H7 (cell line): ENCODE measurements at places on chromosomes 5 and 9. TPM values are rescaled to one million over a fixed set of nuclear protein-coding genes. Genes with fewer than 3 reads are reported as not detected.

The MYMK gene
- not detected in 2 replicates for total RNA-seq

The FOXD4 gene
- 0.26 TPM in 1 of 2 replicates, not detected in the other for total RNA-seq

The CDH10 gene
- 0.33 and 0.55 TPM in 2 replicates for total RNA-seq

The CCL27 gene
- 0.10 and 0.41 TPM in 2 replicates for total RNA-seq

The CCL21 gene
- total RNA-seq: not detected in 2 replicates

The CDX1 gene
- 0.62 TPM in 1 of 2 replicates, not detected in the other for total RNA-seq

The CCNJL gene
- 17.8 and 20.9 TPM in 2 replicates for total RNA-seq

GRCh38 chr9:134203224-134203623, 38.9 kb upstream of the RNU6ATAC start:
- DNase-seq: no peak

DNA sequence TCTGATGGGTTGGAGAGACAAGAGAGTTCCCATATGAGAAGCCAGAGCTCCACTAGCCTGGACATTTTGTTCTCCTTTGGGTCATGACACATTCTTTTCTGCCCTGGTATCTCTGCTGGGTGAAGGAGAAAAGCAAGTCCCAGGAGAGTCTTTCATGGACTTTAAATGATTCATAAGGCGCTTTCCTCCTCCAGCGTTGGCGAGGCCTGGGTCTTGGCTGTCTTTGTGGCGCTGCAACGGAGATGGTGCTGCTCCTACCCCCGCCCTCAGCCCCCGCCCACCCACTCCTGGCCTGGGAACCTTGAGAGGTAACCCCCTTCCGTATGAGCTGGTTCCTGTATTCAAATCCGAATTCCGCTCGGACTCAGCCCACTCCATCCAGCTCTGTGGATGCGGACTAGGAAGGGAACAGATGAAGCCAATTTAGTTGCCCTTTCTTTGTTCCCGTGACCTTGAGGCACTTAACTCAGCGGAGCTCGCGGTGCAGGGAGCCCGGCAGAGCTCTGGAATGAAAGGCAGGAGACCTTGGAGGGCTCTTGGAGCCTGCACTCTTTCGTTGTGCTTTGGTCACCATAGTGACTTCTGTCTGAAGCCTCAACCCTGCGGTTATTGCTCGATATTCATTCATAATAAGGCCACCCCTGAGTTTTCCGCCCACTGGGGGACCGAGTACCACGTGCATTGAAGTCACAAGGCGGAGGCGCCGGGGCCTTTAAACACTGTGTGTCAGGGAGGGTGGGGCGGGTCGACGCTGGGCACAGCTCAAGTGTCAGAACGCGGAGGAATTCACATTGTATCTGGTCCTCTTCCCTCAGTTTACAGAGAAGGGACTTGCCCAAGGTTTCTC, 14.0 kb upstream of the PWWP2A start:
- DNase-seq: peak; percentile 87

- peak; percentile 52 for DNase-seq
Measured at GRCh38 chr9:95494416-95495371, 22.1 kb downstream of the PTCH1 start.

- DNase-seq: no peak
Measured at GRCh38 chr5:128613766-128614165, 75.7 kb upstream of the FBN2 start.

GRCh38 chr9:128107468-128108268, 19.9 kb downstream of the PTGES2 start:
- peak; percentile 39 for DNase-seq

DNA sequence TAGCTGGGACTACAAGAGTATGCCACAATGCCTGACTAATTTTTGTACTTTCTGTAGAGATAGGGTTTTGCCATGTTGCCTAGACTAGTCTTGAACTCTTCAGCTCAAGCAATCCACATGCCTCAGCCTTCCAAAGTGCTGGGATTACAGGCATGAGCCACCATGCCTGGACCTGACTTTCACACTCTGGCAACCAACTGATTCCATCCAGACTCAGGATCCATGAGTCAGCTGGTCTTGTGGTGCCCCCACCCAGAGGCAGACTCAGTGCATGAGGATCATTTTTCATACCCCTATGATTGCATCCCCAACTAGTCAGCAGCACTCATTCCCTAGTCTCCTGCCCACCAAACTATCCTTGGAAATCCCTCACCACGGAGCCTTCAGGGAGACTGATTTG, 375.9 kb downstream of the ANXA1 start:
- no peak for DNase-seq

DNA sequence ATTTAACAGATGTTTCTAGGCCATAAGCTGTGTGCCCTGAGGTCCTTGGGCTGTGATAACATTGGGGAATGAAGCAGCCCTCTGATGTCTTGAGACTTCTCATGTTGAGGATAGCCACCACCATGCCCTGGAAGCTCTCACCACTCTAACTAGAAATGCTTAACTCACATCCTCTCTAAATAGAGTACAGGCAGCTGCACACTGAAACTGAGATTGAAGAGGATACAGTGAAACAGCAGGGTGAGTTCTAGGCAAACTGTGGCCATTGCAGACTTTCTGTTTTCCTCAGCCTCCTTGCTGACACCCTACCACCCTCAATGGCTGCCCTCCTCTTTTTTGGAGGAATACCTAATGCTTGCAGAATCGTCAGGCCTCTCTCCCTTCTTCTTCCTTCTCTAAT, 22.4 kb downstream of the UTP15 start:
- no peak for DNase-seq

DNA sequence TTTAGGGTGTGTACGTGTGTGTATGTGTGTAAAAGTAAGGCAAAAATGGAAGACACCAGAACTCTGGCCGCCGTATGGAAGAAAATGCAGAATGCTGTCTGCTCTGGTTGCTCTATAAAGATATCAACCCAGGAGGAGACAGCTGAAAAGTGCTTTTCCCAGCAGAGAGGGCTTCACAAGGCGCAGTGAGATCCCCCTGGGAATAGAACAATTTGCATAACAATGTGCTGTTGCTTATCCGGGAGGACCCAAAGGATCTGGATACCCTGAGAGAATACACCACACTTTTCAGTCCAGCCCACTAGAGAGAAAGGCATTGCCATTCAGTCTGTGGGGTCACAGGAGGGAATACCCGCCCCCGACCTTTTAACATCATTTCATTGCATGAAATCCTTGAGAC, 230.6 kb downstream of the EBF1 start:
- peak; percentile 36 for DNase-seq

DNA sequence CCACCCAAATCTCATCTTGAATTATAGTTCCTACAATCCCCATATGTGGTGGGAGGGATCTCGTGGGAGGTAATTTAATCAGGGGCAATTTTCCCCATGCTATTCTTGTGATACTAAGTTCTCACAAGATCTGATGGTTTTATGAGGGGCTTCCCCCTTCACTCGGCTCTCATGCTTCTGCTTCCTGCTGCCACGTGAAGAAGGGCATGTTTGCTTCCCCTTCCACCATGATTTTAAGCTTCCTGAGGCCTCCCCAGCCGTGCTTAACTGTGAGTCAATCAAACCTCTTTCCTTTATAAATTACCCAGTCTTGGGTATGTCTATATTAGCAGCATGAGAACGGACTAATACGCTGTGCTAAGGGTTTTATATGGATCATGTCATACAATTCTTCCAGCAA, 72.3 kb downstream of the TLE4 start:
- no peak for DNase-seq

- DNase-seq: no peak
Measured at GRCh38 chr5:9188956-9189355, 356.9 kb downstream of the SEMA5A start.

GRCh38 chr9:133246991-133247390, 28.0 kb downstream of the ABO start:
- DNase-seq: peak; percentile 26

DNA sequence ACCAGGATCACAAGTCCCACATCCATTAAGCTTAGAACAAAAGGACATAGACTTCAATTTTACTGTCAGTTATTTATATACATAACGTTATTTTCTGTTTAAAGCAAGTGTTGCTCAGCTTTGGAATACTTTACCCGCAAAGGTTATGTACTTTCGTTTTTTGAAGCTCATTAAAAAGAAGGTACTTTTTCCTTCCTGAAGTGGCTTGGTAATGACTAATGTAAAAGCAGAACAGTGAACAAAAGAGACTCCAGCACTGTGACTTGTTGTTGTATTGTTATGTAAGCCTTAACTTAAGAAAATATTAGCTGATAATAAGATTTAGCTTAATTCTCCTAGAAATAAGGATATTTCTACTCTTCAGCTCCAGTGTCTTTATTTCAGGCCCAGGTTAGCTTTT, 97.3 kb upstream of the SLCO6A1 start:
- no peak for DNase-seq

DNA sequence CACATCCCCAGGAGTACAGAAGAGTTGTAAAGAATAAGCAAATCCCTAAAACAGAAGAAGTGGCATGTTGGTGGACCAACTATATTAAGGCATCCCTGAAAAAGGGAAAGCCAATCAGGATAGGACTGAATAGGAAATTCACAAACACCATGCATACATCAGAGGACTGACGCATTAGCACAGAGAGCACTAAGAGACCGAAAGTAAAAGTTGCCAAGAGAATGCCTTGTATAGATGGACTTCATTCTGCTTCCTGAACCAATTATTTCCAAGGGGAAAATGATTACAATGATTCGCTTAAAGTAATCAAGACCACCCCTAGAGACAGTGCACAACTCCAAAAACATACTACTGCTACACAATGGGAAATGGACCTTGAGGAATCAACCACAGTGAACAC, 33.5 kb downstream of the SHC3 start:
- DNase-seq: no peak

DNA sequence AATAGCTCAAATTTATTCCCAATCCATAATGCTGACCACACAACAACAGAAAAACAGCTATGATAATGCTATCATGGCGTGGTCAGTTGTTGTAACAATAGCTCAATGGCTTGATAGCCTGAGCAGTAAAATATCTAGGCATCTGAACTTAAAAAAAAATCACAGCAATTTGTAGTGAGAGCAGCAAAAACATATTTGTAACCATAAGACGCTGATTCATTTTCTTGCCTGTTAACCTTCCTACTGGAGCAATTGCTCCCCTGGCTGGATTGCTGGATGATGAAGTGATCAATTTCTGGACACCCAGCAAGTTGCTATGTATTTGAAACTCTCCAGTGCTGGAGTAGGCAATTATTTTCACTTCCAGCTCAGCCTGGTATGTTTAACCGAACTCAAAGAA, 115.1 kb downstream of the PCSK1 start:
- DNase-seq: no peak

- DNase-seq: peak; percentile 77
Measured at GRCh38 chr9:136333486-136333885, 6.1 kb downstream of the GPSM1 start.

- no peak for DNase-seq
Measured at GRCh38 chr5:73865315-73865714, 239.3 kb downstream of the ARHGEF28 start.

- DNase-seq: no peak
Measured at GRCh38 chr9:111405701-111406100, 75.7 kb upstream of the OR2K2 start.

DNA sequence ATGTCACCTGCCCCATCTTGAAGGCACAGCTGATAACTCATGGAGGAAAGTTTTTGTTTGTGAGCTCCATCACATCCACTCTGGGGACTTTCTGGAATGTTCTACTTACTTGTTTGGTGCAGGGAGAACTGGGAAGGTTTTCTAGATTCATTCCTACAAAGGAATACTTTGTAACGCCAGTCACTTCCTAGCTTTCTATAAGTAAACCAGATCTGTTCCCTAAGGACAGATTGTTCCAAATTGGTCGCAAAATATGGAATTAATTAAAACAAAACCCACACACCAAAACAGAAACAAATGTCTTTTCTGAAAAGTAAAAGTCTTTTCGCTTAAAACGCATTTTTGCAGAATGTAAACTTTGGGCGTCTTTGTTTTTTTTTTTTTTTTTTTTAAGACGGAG, 167.6 kb downstream of the PDZD2 start:
- DNase-seq: no peak

DNA sequence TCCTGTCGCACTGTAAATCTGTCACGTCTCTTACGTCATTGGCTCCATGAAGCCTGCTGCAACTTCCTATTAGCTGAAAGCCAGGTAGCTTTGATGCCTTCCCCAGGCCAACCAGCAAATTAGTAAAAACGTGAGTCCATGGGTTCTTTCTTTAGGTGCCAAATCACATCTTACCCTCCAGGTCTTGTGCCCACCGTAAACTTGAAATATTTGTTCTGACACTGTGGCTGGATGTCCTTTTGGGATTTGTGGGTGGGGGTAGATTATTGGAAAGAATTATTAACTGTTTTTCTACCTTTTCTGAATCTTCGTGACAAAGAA, 172.8 kb downstream of the NR3C1 start:
- DNase-seq: no peak

- DNase-seq: no peak
Measured at GRCh38 chr5:137022043-137022442, 477.1 kb downstream of the SPOCK1 start.
